ENCODE measurements at places on chromosomes 11 and 22.

DNA sequence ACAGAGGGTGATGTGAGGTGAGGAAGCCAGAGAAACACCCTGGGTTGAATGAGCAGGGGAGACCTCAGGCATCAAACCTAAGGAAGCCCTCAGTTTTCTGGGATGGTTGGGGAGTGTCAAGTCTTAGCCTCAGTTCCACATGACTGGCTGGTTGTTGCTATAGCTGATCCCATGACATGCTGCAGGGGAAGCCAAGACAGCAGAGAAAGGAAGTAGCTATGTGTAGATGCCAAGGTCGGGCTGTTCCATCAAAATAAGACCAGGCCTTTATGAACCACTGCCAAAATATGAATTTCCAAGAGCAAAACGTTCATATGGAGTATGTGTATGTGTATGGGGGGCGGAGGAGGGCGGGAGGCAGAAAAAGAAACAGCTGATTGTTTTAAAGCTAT is 11.6 kb downstream of the CD59 start:
- peak; percentile 14 for DNase-seq

DNA sequence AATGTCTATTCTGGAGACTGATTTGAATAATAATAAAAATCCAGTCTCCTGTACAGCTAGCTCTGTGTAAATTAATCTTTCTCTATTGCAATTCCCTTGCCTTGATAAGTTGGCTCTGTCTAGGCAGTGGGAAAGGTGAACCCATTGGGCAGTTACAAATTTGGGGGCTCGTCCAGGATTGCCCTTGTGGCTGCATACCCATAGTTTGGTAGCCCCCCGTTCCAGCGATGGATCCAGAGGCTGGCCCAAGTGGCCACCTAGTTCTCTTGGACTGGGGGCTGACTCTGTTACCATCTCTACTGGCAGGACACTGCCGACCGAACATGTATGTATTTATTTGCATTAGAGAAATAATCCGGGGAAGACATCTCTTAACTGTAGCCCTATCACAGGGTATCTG is 326.2 kb upstream of the PDGFD start:
- no peak for DNase-seq

DNA sequence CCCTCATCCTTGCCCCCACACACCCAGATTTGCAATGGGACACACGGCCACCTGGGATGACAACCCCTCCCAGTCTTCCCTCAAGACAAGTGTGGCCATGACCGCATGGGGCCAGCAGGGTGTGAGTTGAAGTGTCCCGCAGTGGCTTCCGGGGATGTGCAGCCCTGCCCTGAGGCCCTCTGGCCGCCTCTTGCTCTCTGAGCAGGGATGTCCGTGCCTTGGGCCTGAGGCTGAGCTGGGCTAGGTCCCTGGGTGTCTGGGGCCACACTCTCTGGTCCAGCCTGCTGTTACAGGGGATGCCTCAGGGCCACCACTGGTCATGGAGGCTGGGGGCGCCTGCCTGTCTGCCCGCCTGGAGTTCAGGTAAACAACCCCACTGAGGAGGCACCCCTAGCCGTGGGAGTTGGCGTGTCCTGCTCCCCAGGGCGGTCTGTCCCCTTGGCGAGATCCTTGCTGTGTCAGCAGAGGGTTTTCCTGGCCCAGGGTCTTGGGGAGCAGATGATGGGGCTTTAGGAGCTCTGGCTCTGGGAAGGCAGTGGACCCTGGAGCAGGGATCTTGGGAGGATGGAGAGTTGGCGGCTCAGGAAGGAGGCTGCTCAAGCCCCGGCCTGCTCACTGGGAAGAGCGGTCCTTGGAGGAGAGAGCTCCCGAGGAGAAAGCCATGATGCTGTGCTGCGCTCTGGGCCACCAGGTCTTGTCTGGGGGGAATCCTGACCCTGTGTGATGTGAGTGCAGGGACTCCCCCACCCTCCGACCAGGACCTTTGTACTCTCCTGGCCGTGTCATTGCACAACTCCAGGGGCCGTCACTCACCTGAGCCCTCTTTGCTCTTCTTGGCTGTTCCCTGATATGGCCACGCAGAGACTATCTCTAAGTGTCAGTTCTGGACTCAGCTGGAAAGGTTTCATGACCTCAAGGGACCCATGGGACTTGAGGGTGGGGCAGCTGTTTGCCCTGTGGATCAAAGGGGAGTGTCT is 67.9 kb downstream of the KCNQ1 start:
- no peak for DNase-seq

DNA sequence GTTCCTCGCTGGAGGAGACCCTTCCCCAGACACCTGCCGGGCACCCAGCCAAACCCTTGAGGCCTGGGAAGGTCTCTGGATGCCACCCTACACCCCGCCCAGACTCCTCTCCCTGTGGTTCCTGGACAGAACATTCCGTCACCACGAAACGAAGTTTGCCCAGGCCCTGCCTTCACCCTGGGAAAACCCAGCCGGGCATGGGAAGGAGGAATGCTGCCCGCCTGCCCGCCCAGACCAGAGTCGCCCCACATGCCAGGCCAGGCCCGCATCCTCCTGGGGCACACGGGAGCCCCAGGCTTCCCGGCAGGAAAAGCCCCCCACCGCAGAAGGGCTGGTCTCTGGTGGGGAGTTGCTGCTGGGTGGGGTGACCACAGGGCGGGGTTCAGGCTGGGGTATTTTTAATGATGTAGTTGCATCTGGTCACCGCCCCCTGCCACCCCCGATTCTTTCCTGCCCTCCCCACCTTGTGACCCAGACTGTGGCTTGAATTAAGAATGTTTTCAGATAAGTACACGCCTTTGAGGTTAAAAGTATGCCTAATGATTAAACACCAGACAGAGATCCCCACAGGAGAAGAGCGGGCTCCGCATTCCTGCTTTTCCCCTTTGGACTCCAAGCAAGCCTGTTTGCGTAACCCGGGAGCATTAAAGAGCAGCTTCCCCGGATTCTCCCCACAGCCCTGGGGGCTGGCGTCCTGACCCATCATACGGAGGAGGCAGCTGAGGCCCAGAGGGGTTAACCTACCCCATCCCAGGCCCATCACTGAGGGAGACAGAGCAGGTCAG is 44.6 kb upstream of the PPARA start:
- no peak for DNase-seq

DNA sequence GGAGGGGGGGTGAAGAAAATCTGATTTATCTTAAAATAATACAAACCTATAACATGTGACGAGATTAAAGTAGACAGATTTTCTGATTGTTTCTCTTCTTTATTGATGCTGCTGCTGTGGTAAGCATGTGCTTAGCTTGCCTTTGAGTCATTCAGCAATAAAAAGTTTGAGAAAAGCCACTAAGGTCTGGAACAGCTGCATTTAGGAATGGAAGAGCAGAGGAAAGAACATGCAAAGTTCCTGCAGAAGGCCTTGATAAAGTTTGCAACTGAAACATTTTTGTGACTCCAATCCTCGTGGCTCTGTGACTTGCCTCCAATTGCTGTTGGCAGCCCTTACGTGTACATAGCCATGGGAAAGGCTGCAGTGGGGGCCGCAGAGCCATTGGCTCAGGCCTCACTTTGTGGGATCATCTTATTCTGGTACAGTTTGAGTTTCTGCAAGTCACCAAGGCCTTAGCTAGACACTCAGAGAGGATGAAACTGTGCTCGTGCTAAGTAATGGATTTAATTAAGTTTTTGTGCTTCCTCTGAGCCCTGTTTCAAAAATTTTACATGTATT is 370.2 kb downstream of the AASDHPPT start:
- DNase-seq: no peak

- DNase-seq: no peak
Measured at GRCh38 chr11:134333946-134334345, 2.2 kb downstream of the GLB1L2 start.

DNA sequence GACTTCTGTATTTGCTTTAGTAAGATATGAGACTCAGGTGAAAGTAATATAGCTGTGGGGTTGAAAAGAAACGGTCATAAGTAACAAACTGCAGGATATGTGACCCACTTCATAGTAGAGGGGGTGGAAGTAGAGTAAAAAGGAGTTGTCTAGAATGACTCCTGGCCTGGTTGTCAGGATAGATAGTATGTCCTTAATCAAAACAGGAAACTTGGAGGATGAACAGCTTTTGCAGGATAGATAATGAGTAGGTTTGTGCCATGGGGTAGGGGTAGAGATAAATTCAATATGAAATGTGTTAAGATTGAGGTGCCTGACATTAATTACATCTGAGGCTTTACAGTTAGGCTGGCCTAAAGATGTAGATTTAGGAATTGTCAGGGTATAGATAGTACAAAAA is 47.0 kb upstream of the B3GNT6 start:
- no peak for DNase-seq

- DNase-seq: no peak
Measured at GRCh38 chr11:121795174-121795573, 320.8 kb downstream of the BLID start.

DNA sequence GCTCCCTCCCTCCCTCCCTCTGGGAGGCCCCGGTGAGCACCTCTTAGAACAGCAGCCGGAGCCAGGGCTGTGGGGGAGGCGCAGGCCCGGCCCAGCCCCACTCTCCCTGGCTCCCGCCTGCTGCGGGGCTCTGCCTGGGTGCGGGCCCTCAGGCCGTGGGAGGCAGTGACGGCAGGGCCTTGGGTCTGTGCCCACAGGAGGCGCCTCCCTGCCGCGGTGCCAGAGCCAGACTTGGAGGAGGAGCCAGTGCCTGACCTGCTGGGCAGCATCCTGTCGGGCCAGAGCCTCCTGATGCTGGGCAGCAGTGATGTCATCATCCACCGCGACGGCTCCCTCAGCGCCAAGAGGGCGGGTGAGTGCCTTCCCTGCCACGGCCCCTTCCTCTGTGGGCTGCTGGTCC is 9.5 kb downstream of the IRF7 start:
- DNase-seq: no peak

- DNase-seq: no peak
Measured at GRCh38 chr11:103671143-103671651, 365.2 kb upstream of the DDI1 start.

DNA sequence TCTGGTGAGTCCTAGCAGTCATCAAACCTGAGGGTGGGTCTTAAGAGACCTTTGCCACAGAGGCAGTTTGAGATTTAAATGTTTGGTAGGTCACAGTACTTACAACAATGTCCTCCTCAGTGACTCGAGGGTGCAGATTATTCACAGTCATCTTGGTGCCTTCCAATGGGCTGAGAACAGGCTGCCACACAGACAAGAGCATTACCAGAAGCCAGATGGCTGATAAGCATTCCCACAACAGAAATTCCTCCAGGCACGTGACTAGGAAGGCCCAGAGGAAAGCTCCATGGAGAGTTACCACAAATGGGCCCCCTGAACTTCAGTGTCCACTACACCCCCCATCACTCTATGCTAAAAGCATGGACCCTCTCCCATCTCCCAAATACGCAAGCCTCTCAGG is 19.2 kb downstream of the POLDIP3 start:
- DNase-seq: no peak

GRCh38 chr11:77102246-77103210 is at the start of gene OMP:
Gene OMP (plus strand): TSS chr11:77102840. CDS start chr11:77102840, 0 bp downstream.
- no peak for DNase-seq

DNA sequence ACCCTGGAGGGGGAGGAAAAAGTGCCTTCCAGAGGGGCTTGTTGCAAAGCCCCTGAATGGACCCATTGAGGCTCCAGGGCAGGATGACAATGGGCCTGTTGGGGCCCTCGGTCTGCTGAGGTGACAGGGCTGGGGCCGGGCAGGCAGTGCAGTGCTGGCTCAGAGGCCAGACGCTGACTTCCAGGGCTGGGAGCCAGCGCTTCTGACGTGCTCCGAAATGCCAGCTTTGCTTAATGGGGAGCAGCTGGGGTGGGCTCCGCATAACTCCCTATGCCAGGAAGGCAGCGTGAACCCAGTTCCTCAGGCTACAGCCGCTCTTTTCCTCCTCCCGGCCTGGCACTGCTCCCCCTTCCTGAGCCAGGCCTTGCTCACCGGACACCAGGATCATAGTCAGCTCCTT is 17.7 kb downstream of the NAV2 start:
- DNase-seq: no peak

DNA sequence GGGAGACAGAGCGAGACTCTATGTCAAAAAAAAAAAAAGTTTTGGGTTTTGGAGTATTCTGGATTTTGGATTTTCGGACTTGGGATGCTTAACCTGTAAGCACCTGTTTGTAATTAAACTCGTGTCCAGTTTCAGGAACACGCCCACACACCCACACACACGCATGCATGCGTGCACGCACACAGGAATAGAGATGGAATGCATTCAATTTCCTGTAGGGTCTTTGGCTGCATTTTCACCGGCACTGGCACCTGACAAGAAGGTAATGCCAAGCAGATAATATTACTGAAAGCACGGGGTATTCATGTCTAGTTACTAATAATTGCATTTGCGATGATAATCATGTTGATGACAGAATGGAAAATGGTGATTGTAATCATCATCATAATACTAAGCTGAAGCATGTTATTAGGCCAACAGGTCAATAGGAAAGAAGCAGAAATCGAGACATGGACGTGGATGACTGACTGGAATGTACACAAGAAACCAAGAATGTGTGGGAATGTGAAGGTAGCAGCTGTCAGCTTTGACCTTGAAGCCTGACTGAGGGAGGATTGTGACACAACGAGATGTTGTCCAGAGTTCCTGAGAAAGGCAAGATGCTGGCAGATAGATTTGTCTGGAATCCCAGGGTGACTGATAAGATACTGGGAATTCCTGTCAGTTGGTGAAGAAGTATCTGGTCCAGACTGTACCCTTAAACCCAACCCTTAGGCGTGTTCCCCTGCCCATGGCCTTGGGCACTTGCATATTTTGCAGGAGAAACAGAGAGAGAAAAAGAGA is 108.6 kb downstream of the SYN3 start:
- no peak for DNase-seq

- peak; percentile 82 for DNase-seq
Measured at GRCh38 chr11:3642071-3642951, 519 bp upstream of the ART5 start.

DNA sequence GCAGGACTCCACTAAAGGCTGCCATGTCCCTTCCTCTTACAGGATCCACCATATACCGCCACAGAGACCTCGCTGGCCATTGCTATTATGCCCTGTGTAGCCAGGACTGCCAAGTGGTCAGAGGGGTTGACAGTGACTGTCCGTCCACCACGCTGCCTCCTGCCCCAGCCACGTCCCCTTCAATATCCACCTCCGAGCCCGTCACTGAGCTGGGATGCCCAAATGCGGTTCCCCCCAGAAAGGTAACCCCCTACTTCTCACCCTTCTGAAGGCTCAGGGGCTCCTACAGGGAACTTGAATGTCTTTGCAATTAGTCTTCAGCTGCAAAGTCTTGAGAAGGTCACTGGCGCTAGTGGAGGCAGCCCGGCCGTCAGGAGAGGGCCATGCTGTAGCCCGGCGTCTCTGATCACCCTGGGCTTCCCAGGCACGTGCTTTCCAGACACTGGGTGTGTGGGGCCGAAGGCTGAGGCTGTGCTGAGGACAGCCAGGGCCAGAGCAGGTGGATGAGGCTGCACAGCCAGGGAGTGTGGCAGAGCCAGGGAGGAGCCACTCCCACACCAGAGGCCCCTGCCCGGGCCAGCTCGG is 30.0 kb upstream of the MUC5B start:
- DNase-seq: no peak

- no peak for DNase-seq
Measured at GRCh38 chr11:103920933-103921332, 115.5 kb upstream of the DDI1 start.

- DNase-seq: no peak
Measured at GRCh38 chr22:35310556-35311550, 11.2 kb downstream of the TOM1 start.
